ENCODE measurements at places on chromosomes 7 and 10. TPM values are rescaled to one million over a fixed set of nuclear protein-coding genes. Genes with fewer than 3 reads are reported as not detected.

WAC gene
- total RNA-seq: 84.4 TPM

HYAL4 gene
- total RNA-seq: 0.05 TPM

SKIDA1 gene
- 0.64 TPM for total RNA-seq

LBX1 gene
- not detected for total RNA-seq

SEC31B gene
- 4.7 TPM for total RNA-seq

EPHB4 gene
- 36.7 TPM for total RNA-seq

PGAM2 gene
- 3.0 TPM for total RNA-seq

IGFBP1 gene
- 0.38 TPM for total RNA-seq

MMD2 gene
- total RNA-seq: not detected

NEUROD6 gene
- not detected for total RNA-seq

ASZ1 gene
- total RNA-seq: not detected

GRK5 gene
- 10.1 TPM for total RNA-seq

FKBP14 gene
- 8.5 TPM for total RNA-seq

ERV3-1 gene
- total RNA-seq: 11.8 TPM

ZNF25 gene
- total RNA-seq: 1.8 TPM

NET1 gene
- total RNA-seq: 63.1 TPM

CPN1 gene
- total RNA-seq: 8.6 TPM

GNAT3 gene
- not detected for total RNA-seq

ELN gene
- not detected for total RNA-seq

OR2A5 gene
- not detected for total RNA-seq

GTF2I gene
- total RNA-seq: 100 TPM

HMX3 gene
- total RNA-seq: 3.5 TPM

PLCE1 gene
- 4.4 TPM for total RNA-seq

HKDC1 gene
- total RNA-seq: 5.4 TPM

ADAM12 gene
- total RNA-seq: 2.2 TPM

LGI1 gene
- total RNA-seq: not detected

HOXA2 gene
- 1.4 TPM for total RNA-seq

NCF1 gene
- not detected for total RNA-seq

BTBD16 gene
- 0.11 TPM for total RNA-seq

PRTFDC1 gene
- total RNA-seq: not detected

LIPK gene
- total RNA-seq: not detected

CC2D2B gene
- total RNA-seq: not detected

HOXA7 gene
- total RNA-seq: not detected

VWA2 gene
- total RNA-seq: not detected

UCMA gene
- total RNA-seq: not detected

SP4 gene
- 4.1 TPM for total RNA-seq

ANK3 gene
- 19.6 TPM for total RNA-seq

ZDHHC4 gene
- total RNA-seq: 51.4 TPM

ACTR3C gene
- total RNA-seq: not detected

ARMC3 gene
- total RNA-seq: not detected

VAX1 gene
- total RNA-seq: 0.41 TPM

CPA4 gene
- total RNA-seq: 22.0 TPM

HMX2 gene
- total RNA-seq: not detected

ZNF365 gene
- 3.3 TPM for total RNA-seq

CRHR2 gene
- not detected for total RNA-seq

RPEL1 gene
- total RNA-seq: not detected

ARHGEF35 gene
- total RNA-seq: not detected

SPDYE3 gene
- total RNA-seq: not detected

IDI2 gene
- total RNA-seq: not detected

GCK gene
- total RNA-seq: not detected

DIP2C gene
- 4.6 TPM for total RNA-seq

AGMO gene
- total RNA-seq: 11.9 TPM

SDK1 gene
- total RNA-seq: 5.0 TPM

SPAM1 gene
- not detected for total RNA-seq

C10orf67 gene
- not detected for total RNA-seq

BTAF1 gene
- total RNA-seq: 35.0 TPM

SPDYE2 gene
- not detected for total RNA-seq
